ENCODE measurements at places on chromosomes 12 and 14.

GRCh38 chr14:73392329-73393257 lies 65.8 kb downstream of the NUMB start:
- no peak for DNase-seq

GRCh38 chr14:82113710-82114109 lies 580.1 kb upstream of the SEL1L start:
- DNase-seq, result no peak

DNA sequence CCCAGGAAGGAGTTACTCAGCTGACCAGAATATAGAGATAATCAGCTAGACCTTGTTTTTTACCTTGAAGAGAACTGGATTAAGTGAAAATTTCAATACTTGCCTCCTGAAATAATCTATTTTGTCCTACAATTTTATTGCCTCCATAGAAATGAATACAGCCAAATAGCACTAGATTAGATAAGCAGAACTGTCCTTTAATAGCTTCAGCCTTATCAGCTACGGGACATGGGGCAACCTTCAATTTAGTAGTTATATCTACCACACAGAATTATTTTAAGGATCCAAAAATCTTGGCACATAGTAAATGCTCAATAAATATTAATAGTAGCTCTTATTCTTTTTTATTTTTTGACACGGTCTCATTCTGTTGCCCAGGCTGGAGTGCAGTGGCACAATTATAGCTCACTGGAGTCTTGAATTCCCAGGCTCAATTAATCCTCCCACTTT lies 67.2 kb upstream of the PLEKHG3 start:
- DNase-seq, result no peak

DNA sequence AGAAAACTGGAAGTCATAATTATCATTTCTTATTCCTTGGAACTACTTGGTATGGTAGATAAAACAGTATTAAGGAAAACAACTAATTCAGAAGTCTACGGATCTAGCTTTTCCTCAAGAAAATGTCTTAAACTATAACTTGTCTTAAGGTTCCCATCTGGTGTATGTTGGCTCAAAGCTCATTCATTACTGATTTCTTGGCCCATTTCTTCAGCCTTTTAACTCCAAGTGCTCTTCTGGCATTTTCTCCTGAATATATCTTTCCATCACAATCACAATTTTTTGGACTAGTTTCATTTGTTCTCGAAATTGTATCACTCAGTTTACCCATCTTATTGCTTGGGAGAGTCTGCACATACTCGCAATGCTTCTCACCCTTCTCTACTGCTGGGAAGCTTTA lies 150.1 kb downstream of the C12orf50 start:
- DNase-seq, result no peak

DNA sequence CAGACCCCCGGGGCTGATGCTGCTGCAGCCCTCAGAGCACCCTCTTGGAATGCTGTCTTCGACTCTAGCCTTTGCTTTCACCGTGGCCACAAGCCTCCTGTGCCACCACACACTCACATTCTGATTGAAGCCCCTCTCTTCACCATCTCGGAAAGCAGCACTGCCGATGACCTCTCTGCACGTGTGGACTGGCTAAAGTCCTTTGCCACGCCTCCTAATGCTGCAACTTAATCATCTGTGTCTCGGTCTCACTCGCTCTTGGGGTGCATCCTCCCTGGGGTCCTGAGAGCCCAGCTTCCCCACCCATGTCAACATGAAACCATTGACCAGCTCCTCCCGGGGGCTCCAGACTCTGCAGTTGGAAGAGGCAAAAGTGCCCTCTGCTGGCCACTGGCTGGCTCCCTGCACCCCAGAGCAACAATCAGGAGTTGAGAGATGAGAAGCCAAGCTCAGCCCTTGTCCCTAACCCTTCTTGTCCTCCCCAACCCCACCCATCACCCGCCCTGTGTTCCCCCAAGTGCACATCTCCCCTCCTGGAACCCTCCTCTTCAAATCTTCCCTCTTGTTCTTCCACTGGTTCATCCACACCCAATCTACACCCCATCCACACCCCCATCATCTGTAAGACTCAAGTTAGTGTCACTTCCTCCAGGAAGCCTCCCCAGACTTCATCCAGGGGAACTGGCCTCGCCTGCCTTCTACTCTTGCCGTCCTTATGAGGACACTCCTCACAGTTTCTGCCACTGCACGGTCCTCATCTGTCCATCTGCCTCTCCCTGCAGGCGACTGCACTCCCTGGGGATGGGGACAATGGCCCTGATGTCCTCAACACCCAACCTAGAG lies 23.6 kb upstream of the FAM181A start:
- no peak for DNase-seq

DNA sequence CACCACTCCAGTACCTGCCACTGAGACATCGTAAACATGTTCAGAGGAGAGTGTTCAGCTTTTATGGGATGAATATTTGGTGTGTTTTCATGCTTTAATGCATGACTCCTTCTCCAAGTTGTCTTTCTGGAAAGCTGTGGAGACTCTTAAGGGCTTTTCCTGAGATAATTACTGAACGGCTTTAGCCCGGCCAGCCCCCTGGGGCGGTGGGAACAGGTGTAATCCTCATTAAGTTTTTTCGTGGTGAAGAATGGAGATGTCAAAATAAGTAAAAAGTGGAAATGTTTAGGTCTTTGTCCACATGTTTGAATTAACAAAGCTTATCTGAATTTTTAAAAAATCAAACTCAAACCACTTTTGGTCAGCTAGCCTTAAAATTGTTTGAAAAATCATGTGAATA lies 1.5 kb downstream of the SYNE2 start:
- DNase-seq, result peak; percentile 89

- no peak for DNase-seq
These were observed 793.7 kb downstream of the TRHDE start for GRCh38 chr12:73065913-73066312.

DNA sequence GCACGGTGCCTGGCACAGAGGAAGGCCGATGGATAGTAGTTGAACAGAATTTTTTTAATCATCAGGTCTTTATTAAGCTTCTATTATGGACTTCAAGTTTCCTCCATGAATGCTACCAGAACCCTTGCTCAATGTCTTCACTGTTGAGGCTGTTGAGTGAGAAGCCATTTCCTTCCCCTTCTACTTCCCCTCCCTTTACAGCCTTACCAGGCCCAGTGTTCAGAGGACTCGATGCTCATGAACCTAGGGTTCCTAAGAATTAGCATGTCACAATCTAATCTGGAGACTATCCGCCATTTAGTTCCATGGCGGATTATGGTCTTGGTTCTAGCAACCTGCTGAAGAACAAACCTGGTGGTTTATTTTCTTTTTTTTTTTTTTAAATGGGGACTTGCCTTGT lies 17.7 kb downstream of the ETV6 start:
- DNase-seq, result no peak

GRCh38 chr12:58895053-58895452 lies 25.3 kb downstream of the LRIG3 start:
- DNase-seq, result no peak

DNA sequence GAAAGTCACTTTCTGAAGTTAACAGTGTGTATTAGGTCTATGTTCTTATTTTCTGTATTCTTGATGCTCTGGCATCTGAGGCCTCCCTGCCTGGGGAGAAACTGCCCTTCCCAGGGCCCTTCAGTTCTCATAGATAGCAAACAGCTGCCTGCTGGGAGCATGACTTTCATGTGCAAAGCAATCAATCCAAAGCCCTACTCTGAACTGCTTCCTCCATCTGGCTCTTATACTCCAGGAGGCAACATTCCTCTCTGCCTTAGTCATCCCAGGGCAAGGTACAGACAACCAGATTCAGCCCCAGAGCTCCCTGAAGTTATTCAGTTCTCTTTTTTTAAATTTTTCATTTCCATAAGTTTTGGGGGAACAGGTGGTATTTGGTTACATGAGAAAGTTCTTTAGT lies 41.7 kb upstream of the RIN3 start:
- DNase-seq, result no peak

- no peak for DNase-seq
These were observed 49.5 kb upstream of the FOXN3 start for GRCh38 chr14:89466484-89466883.

- DNase-seq, result no peak
These were observed 45.1 kb upstream of the CHGA start for GRCh38 chr14:92877757-92878431.

GRCh38 chr12:52195065-52195730 lies 3.4 kb upstream of the KRT80 start:
- DNase-seq, result no peak

GRCh38 chr14:88422047-88422446 lies 36.6 kb downstream of the SPATA7 start:
- DNase-seq, result no peak

GRCh38 chr14:77622366-77622961 lies 6.0 kb upstream of the SPTLC2 start:
- no peak for DNase-seq

DNA sequence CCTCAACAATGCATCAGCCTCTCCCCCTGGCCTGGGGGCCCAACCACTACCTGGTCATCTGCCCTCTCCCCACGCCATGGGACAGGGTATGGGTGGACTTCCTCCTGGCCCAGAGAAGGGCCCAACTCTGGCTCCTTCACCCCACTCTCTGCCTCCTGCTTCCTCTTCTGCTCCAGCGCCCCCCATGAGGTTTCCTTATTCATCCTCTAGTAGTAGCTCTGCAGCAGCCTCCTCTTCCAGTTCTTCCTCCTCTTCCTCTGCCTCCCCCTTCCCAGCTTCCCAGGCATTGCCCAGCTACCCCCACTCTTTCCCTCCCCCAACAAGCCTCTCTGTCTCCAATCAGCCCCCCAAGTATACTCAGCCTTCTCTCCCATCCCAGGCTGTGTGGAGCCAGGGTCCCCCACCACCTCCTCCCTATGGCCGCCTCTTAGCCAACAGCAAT lies 7.4 kb upstream of the RNU7-1 start:
- DNase-seq, result no peak

DNA sequence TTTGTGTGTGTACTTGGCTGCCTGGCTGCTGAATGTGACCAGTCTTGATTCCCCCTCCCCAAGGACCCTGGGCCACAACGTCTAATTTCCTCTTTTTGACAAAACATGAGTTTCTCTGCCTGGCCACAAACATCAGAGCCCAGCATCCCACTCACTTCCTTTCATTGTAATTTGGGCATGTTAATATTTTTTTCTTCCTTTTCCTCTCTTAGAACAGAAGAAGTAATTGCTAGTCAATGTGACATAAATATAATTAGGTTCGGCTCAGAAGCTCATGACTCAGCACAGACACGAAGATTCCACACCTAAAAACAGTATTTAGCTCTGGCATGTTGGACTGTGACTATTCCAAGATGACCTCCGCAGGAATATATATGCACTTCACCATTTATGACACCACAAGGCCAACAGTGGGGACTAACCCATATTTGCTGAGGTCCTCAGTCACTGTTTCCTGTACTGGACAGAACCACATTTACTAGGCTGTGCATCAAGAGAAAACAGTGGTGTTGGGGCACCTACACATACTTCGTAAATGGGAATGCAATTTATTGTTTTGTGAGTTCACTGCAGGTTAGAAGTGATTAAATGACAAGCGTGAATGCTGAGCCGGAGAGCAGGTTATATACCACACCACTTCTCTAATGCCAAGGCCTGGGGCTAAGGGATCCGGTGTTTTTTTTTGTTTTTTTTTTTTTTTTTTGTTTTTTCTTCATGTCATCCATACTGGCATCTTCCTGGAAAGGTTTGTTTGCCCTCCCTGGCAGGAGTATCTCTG lies 4.2 kb downstream of the GSG1 start:
- no peak for DNase-seq

GRCh38 chr14:32049361-32050088 lies 27.6 kb upstream of the ARHGAP5 start:
- DNase-seq, result no peak

- DNase-seq, result no peak
These were observed 75.9 kb upstream of the FBRSL1 start for GRCh38 chr12:132413931-132414588.

- DNase-seq, result no peak
These were observed 81.5 kb downstream of the ETV6 start for GRCh38 chr12:11731042-11731357.

- DNase-seq, result no peak
These were observed 21.1 kb upstream of the KCNA5 start for GRCh38 chr12:5022465-5023061.

- no peak for DNase-seq
These were observed 3.9 kb downstream of the PALS1 start for GRCh38 chr14:67245104-67245503.

DNA sequence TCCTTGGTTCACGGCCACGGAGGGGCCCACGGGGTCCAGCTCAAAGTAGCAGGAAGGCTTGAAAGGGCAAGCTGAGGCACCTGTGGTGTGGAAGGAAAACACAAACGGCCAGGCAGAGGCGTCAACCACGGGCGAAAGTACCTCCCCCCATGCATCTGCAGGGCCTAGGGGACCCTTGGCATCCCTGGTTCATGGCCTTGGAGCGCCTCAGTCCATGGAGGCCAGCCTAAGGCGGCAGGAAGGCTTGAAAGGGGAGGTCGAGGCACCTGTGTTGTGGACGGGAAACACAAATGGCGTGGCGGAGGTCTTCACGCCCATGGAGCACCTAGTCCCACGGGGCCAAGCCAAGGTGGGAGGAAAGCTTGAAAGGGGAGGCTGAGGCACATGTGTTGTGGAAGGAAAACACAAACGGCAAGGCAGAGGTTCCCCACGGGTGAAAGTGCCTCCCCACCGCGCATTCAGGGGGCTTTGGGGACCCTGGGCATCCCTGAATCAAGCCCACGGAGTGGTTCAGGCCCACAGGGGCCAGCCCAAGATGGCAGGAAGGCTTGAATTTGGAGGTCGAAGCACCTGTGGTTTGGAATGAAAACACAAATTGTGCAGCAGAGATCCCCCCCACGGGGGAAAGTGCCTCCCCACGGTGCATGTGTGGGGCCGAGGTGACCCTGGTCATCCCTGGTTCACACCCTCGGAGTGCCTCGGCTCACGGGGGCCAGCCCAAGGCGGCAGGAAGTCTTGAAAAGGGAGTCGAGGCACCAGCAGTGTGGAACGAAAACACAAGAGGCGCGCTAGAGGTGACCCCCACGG lies 380.8 kb downstream of the ALG10 start:
- DNase-seq, result no peak

DNA sequence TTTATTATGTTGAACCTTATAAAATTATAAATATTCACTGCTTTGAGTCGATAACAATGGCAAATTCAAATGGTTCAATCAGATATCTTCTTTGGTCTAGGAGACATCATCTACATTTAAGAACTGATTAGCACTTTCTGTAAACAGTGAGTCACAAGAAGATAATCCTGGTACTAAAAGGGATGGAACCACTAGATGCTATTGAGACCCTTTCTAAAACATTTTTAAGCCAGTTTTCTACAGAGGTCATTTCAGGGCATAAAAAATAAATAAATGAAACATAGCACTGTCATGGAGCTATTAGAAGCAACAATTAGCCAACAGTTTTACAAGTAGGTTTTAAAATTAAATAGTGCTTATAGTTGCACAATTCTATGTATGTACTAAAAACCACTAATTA lies 212.2 kb downstream of the DUSP6 start:
- DNase-seq, result no peak

Measured in NCI-H187 treated with DMSO at 0.1 percent for 48 hours (cell line).